Psoas muscle (tissue), 8 donors: ENCODE measurements at places on chromosomes 7 and 10. TPM values are rescaled to one million over a fixed set of nuclear protein-coding genes. Genes with fewer than 3 reads are reported as not detected.

DNA sequence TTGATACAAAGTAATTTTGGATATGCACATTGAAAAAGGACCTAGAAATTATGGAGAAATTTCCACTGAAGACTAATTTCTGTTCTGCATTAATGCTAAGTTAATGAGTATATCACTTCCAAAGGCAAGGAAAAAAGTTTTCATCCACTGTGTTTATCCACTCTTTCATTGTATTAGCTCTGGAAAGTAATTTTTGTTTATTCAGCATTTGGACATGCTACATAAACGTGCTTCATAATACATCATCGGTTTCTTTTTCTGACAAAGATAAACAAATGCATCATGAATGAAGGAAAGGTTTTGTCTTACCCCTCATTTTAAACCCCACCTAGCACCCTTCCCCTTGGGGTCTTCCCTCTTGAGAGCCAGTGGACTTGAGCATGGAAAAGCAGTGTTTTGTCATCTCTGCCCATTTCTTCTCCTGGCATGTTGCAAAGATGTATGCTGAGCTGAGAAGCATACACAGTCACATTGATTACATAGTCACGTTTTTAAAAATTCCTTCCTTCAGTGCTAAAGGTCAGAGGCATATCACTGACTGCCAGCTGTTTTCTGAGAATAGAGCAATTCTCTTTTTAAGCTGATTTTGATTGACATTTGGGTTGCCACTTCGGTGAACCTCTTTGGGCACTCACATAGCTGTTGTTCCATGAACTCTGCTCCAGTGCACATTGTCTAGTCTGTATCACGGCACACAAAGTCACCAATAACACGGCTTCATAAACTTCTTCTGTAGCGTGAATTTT is 65.9 kb upstream of the C7orf33 start:
- H3K4me3 ChIP-seq: no peak overlapping the region
- DNase-seq: no peak
- peaks cover 48% of the 10 kb centered on the region for H3K27me3 ChIP-seq

Gene OR9A2
- not detected for polyA plus RNA-seq

DNA sequence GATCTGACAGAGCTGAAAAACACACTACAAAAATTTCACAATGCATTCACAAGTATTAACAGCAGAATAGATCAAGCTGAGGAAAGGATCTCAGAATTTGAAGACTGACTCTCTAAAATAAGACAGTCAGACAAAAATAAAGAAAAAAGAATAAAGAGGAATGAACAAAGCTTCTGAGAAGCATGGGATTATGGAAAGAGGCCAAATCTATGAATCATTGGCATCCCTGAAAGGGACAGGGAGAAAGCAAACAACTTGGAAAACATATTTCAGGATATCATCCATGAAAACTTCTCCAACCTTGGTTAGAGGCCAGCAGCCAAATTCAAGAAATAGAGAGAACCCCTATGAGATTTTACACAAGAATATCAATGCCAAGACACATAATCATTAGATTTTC is 804.8 kb upstream of the IGFBP3 start:
- no peak overlapping the region for H3K27ac ChIP-seq
- no peaks in the 10 kb centered on the region for H3K4me1 ChIP-seq
- no peak overlapping the region for H3K4me3 ChIP-seq
- H3K36me3 ChIP-seq: no peaks in the 10 kb centered on the region
- DNase-seq: no peak

DNA sequence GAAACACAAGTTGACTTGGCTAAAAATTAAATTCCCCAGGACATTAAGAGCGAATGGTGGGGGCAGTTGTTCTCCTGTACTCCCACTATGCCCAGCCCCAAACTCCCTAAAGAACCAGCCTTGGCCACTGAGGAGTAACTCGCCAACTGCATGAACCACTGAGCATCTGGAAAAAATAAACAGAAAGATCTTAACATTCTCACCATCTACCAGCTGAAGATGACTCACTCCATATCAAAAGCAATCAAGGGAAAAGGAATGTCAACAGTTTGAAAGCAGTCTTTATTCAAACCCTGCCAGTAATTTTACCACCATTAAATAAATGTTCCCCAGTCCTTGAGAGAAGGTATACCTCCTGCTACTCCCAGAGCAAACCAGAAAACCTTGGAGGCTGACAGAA is 45.4 kb downstream of the CTTNBP2 start:
- no peaks in the 10 kb centered on the region for H3K36me3 ChIP-seq
- no peaks in the 10 kb centered on the region for H3K27me3 ChIP-seq
- H3K4me1 ChIP-seq: no peaks in the 10 kb centered on the region
- DNase-seq: no peak
- H3K4me3 ChIP-seq: no peak overlapping the region

GRCh38 chr7:14630048-14630447 is 272.5 kb downstream of the DGKB start:
- H3K27me3 ChIP-seq: no peaks in the 10 kb centered on the region
- no peak overlapping the region for H3K27ac ChIP-seq
- no peaks in the 10 kb centered on the region for H3K4me1 ChIP-seq

DNA sequence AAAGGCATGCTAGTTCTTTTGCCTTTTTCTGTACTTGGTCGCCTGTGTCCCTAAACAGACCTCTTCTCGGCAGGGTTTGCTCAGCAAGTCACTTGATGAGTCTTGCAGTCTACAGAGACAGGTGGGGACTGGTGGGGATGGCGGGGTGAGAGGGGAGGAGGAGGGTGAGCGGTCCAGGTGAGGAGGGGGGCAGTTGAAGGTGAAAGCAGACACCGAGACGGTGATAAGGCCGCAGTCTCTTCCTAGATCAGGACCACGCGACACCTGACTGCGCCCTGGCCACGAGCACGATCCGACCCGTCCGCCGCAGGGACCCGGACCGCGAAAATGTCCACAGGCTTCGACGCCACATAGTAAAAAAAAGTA is 566 bp downstream of the ASNS start:
- no peaks in the 10 kb centered on the region for H3K27me3 ChIP-seq
- no peak for DNase-seq
- H3K4me1 ChIP-seq: no peaks in the 10 kb centered on the region
- peak overlapping the region; percentile 71 for H3K4me3 ChIP-seq
- H3K27ac ChIP-seq: no peak overlapping the region

Gene NME8
- not detected for polyA plus RNA-seq

DNA sequence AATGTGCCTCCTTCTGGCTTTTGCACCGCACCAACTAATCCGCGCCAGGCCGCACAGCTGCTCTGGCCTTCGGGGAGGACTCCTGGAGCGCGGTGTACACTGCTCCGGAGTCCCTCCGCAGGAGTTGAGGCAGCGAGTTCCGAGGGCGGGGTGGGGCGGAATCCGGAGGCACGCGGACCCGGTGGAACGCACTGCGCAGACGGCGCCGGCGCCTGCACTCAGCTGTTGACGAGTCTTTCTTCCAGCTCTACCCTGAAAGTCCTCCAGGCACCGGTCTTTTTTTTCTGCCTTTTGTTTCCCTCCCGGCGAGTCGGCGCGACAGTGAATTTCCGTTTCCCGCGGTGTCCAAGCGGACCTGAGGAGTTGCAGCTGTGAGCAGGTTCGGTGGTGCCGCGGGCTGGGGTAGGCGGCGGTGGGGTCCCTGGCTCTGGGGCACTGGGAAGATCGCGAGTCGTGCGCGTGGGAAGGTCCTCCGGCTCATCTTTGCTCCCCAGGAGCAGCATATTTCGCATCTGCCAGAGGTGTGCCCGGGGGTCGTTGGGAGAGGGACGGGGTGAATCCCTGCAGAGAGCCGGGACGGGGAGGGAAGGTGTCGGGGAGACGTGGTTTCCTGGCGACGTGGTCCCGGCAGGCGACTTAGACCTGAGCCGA is 44.1 kb downstream of the SFTPD start:
- no peaks in the 10 kb centered on the region for H3K4me1 ChIP-seq
- peak overlapping the region; percentile 84 for H3K27ac ChIP-seq
- H3K4me3 ChIP-seq: peak overlapping the region; percentile 86
- peaks cover 7% of the 10 kb centered on the region for H3K36me3 ChIP-seq
